ENCODE measurements at places on chromosomes 12 and 14. TPM values are rescaled to one million over a fixed set of nuclear protein-coding genes. Genes with fewer than 3 reads are reported as not detected.

GARIN6 gene
- not detected for total RNA-seq

KRT81 gene
- total RNA-seq = not detected

SLC17A8 gene
- 0.63 TPM for total RNA-seq

KERA gene
- total RNA-seq = 0.31 TPM

CPNE6 gene
- 27.2 TPM for total RNA-seq

IL22 gene
- total RNA-seq = not detected

KIF26A gene
- 17.8 TPM for total RNA-seq

RNF10 gene
- 162 TPM for total RNA-seq

RND1 gene
- total RNA-seq = 29.1 TPM

ARPC3 gene
- 96.1 TPM for total RNA-seq

POTEM gene
- not detected for total RNA-seq

YEATS4 gene
- 27.2 TPM for total RNA-seq

KIF5A gene
- total RNA-seq = 97.0 TPM

E2F7 gene
- total RNA-seq = 5.0 TPM

DCN gene
- 20.3 TPM for total RNA-seq

DAD1 gene
- 61.0 TPM for total RNA-seq
